ENCODE measurements at places on chromosomes 3 and 15. TPM values are rescaled to one million over a fixed set of nuclear protein-coding genes. Genes with fewer than 3 reads are reported as not detected.

GRCh38 chr3:86269364-86270155, 721.4 kb downstream of the VGLL3 start:
- no peak overlapping the region for H3K27ac ChIP-seq
- no peaks in the 10 kb centered on the region for H3K4me1 ChIP-seq
- no peaks in the 10 kb centered on the region for H3K36me3 ChIP-seq
- H3K27me3 ChIP-seq = no peaks in the 10 kb centered on the region
- no peak for DNase-seq

GOLGA6L7 gene
- total RNA-seq = not detected

DNA sequence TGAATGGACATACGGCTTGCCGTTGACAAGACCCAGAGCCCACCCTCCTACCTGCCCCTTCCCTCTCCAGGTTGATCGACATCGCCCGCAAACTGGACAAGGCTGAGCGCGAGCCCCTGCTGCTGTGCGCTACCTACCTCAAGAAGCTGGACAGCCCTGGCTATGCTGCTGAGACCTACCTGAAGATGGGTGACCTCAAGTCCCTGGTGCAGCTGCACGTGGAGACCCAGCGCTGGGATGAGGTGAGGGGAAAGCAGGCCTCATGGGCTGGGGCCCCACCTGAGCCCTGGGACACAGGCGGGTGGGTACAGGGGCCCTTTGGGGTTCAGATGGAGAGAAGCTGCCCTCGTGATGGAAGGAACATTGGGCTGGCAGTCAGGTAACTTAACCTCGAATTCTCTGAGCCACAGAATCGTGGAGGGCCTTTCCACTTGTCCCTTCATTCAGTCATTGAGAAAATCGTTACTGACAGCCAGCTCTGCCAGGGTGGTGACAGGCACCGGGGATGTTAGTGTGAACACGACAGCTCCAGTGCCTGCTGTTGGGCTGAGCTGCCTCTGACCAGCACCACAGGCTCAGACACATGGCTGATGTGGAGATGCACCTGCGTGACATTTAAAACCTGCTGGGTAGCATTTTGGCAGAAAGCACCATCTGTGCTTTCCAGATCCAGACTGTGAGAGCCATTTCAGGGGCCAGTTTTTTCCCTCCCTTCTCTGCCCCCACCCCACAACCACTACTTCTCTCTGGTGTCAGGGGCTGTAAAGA, 25.6 kb upstream of the RHO start:
- no peaks in the 10 kb centered on the region for H3K4me1 ChIP-seq
- DNase-seq = no peak
- no peak overlapping the region for H3K27ac ChIP-seq
- H3K36me3 ChIP-seq = no peaks in the 10 kb centered on the region
- H3K4me3 ChIP-seq = no peak overlapping the region

- H3K36me3 ChIP-seq = no peaks in the 10 kb centered on the region
- H3K27me3 ChIP-seq = no peaks in the 10 kb centered on the region
- no peak overlapping the region for H3K27ac ChIP-seq
- peaks cover 4% of the 10 kb centered on the region for H3K4me1 ChIP-seq
- no peak for DNase-seq
- H3K4me3 ChIP-seq = no peak overlapping the region
Observed at GRCh38 chr3:190064112-190064511, 56.6 kb downstream of the P3H2 start.

DNA sequence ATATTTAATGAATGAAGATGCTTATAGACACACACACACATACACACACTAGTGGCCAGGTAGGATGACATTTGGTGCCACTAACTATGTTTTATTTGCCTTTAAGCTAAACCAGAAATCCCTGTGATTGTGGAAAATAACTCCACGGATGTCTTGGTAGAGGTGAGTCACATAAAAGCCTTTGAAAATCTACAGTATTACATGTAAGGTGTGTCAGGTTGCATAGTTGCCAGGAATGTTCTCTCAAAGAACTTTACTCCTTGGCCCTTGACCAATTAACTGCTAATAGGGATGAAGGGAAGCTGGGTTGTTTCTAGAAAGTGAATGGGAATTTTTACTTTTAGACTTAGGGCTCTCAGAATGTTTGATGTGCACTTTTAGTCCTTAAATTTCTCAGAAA, 9.9 kb downstream of the ZBED2 start:
- no peak overlapping the region for H3K27ac ChIP-seq
- no peak for DNase-seq
- H3K36me3 ChIP-seq = no peaks in the 10 kb centered on the region

DNA sequence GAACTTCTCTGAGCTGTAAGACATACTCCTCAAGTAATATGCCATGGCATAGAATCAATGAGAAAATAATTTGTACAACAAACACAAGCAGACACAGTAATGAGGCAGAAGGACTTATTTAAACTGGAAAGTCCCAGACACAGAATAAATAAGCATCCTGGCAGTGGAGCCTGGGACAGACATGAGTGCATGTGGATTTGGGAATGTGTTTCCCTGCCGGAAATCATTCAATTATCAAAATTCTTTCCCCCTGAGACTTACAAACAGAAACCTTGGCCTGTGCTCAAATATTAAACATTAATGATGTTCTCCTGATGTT, 520.1 kb downstream of the ROBO1 start:
- no peak for DNase-seq
- no peak overlapping the region for H3K4me3 ChIP-seq
- H3K36me3 ChIP-seq = no peaks in the 10 kb centered on the region
- H3K4me1 ChIP-seq = no peaks in the 10 kb centered on the region
- no peaks in the 10 kb centered on the region for H3K27me3 ChIP-seq

GOLGA6L22 gene
- total RNA-seq = not detected

DNA sequence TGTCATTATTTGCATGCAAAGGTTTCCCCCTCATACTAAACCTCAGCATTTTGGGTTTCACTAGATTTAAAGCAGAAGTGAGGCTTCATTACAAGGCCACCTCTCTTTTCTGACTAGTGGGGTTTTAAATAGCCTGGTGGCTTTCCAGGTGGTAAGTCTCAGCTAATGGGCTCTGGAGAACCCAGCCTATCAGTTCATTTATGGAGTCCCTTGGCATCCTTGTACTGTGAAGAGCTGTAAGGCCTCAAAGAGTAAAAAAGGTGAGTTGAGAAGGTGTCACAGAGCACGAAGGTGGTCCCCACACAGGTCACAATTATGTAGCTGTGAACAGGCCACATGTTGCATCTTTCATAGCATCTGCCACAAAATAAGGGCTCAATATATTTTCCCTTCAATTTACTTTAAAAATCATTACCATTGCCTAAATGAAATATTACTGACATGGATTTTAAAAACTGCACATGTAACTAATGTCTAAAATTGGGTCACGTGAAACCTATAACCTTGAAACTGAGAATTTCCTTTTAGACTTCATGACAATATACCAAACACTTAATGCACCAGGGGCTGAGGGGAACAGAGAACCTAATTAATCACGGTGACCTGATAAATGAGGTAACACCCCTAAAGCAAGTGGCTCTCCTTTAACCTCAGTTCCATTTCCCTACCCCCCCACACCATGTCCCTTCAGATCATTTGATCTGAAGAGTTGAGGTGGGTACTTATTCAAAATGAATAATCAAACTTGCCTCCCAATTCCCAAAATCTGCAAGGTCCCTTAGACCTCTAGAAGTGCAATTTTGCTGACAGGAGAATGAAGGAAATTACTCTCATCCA, 1.3 kb downstream of the NGLY1 start:
- peak overlapping the region; percentile 82 for H3K4me3 ChIP-seq
- no peaks in the 10 kb centered on the region for H3K36me3 ChIP-seq
- H3K27me3 ChIP-seq = no peaks in the 10 kb centered on the region
- H3K4me1 ChIP-seq = peaks cover 5% of the 10 kb centered on the region
- no peak overlapping the region for H3K27ac ChIP-seq
- DNase-seq = no peak

GOLGA6B gene
- total RNA-seq = not detected

GRCh38 chr3:152011812-152012735, 138.6 kb downstream of the SUCNR1 start:
- H3K4me1 ChIP-seq = no peaks in the 10 kb centered on the region
- no peaks in the 10 kb centered on the region for H3K36me3 ChIP-seq
- DNase-seq = no peak
- H3K27me3 ChIP-seq = peaks cover 4% of the 10 kb centered on the region

GRCh38 chr15:48963524-48964113, at the start of gene SHC4:
TSS of gene SHC4 (minus strand) at chr15:48963919. CDS start at chr15:48963015, 904 bp downstream.
- H3K4me3 ChIP-seq = peak within 1 kb of the TSS; percentile 27
- H3K27ac ChIP-seq = no peak within 1 kb of the TSS
- H3K27me3 ChIP-seq = no peaks in the 10 kb centered on the region
- H3K36me3 ChIP-seq = no peaks in the 10 kb centered on the region
- DNase-seq = peak; percentile 56

CSPG5 gene
- not detected for total RNA-seq

DNA sequence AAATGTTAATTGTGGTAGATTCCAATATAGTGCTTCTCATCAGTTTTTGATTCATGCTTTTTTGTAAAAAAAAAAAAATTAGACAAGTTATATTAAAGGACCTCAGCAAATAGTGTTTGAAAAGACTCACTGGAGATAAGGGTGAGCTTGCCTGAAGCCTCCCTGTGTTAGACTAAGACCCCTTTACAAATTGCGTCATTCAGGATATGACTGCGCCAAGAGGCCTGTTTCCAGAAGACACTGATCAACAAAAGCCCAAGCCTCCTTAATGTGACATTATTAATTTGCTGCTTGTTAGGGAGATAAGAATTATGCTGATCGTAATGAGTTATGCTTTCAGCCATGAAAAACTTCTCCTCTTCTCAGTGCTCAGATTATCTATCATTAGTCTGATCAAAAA, 13.0 kb upstream of the DNAJC13 start:
- H3K27me3 ChIP-seq = no peaks in the 10 kb centered on the region
- no peak for DNase-seq
- no peaks in the 10 kb centered on the region for H3K36me3 ChIP-seq
- no peaks in the 10 kb centered on the region for H3K4me1 ChIP-seq

- H3K36me3 ChIP-seq = no peaks in the 10 kb centered on the region
- DNase-seq = no peak
- H3K27me3 ChIP-seq = no peaks in the 10 kb centered on the region
- H3K4me1 ChIP-seq = no peaks in the 10 kb centered on the region
- H3K27ac ChIP-seq = no peak overlapping the region
Observed at GRCh38 chr3:149151843-149152242, 22.4 kb downstream of the HPS3 start.

COL8A1 gene
- total RNA-seq = 11.9 TPM

GRCh38 chr3:117553461-117553860, 843.9 kb downstream of the TUSC7 start:
- H3K4me3 ChIP-seq = no peak overlapping the region
- no peaks in the 10 kb centered on the region for H3K27me3 ChIP-seq
- H3K36me3 ChIP-seq = no peaks in the 10 kb centered on the region
- H3K27ac ChIP-seq = no peak overlapping the region

- DNase-seq = no peak
- peaks cover 4% of the 10 kb centered on the region for H3K4me1 ChIP-seq
- H3K27ac ChIP-seq = no peak overlapping the region
- H3K4me3 ChIP-seq = no peak overlapping the region
- no peaks in the 10 kb centered on the region for H3K36me3 ChIP-seq
Observed at GRCh38 chr3:106628407-106628806, 748.8 kb upstream of the CCDC54 start.

GRCh38 chr3:170864525-170865208, 5.3 kb downstream of the RPL22L1 start:
- no peak for DNase-seq
- no peak overlapping the region for H3K4me3 ChIP-seq
- H3K36me3 ChIP-seq = no peaks in the 10 kb centered on the region
- no peaks in the 10 kb centered on the region for H3K27me3 ChIP-seq

- H3K36me3 ChIP-seq = no peaks in the 10 kb centered on the region
- H3K27me3 ChIP-seq = no peaks in the 10 kb centered on the region
- no peak overlapping the region for H3K27ac ChIP-seq
- no peak for DNase-seq
Observed at GRCh38 chr3:143366672-143367071, 247.1 kb downstream of the CHST2 start.

SPINT1 gene
- total RNA-seq = 131 TPM

P3H2 gene
- total RNA-seq = 10.6 TPM

GRCh38 chr3:42014921-42015533, 53.1 kb upstream of the ULK4 start:
- peak overlapping the region; percentile 85 for H3K4me3 ChIP-seq
- H3K27me3 ChIP-seq = no peaks in the 10 kb centered on the region
- no peak for DNase-seq
- H3K27ac ChIP-seq = no peak overlapping the region
- peaks cover 12% of the 10 kb centered on the region for H3K4me1 ChIP-seq

DNA sequence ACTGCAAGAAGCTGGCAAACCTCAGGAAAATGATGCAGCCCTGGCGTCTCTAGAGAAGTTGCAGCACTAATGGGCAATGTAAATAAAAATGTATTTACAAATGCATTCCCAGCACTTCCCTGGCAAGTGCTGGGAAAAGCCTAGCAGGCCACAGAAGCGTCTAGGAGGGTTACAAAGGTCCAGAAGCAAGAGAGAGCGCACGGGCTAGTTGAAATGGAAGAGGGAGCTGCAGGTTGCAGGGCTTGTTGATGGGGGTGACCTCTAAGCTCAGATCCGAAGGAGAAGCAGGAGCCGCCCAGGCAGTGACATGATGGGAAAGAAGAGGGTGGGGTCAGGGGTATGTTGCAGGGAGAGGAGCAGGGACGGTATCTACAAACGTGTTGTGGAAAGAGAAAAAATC, 2.7 kb upstream of the KNL1 start:
- no peak overlapping the region for H3K27ac ChIP-seq
- H3K4me3 ChIP-seq = no peak overlapping the region
- H3K36me3 ChIP-seq = no peaks in the 10 kb centered on the region
- no peaks in the 10 kb centered on the region for H3K4me1 ChIP-seq

TGM4 gene
- total RNA-seq = not detected

GRCh38 chr15:55267401-55268175, 22.0 kb downstream of the RAB27A start:
- H3K4me1 ChIP-seq = no peaks in the 10 kb centered on the region
- H3K27me3 ChIP-seq = no peaks in the 10 kb centered on the region
- no peaks in the 10 kb centered on the region for H3K36me3 ChIP-seq
- no peak overlapping the region for H3K27ac ChIP-seq
- no peak for DNase-seq
- no peak overlapping the region for H3K4me3 ChIP-seq

CAND2 gene
- 17.6 TPM for total RNA-seq

DNA sequence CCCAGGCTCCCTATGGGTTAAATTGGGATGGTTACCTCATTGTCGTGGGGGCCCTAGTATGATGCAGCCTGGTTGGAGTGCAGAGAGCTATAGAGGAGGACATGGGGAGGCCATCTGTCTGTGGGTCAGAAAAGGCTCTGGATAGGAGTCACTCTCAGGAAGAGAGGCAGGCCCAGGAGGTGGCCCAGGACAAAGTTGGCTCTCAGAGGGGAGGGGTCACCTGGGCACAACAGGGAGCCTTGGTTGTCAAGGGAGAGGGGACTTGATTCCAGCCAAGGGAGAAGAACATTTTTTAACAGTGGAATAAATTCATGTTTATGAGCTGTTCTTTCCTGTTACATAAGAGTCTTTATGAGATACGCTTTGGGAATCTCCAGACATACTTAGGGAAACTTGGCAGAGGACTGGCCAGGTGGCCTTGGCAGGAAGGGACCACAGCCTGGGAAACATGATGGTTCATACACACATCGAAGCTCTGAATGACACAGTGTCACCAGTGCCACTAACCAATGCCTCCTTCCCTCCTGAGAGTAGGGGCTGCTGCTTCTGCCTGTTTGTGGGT, 27.5 kb upstream of the LCTL start:
- DNase-seq = no peak
- no peaks in the 10 kb centered on the region for H3K27me3 ChIP-seq
- H3K4me3 ChIP-seq = no peak overlapping the region
- H3K27ac ChIP-seq = no peak overlapping the region
- no peaks in the 10 kb centered on the region for H3K36me3 ChIP-seq
- H3K4me1 ChIP-seq = no peaks in the 10 kb centered on the region
